ENCODE measurements at places on chromosomes 4 and X. TPM values are rescaled to one million over a fixed set of nuclear protein-coding genes. Genes with fewer than 3 reads are reported as not detected.

DNA sequence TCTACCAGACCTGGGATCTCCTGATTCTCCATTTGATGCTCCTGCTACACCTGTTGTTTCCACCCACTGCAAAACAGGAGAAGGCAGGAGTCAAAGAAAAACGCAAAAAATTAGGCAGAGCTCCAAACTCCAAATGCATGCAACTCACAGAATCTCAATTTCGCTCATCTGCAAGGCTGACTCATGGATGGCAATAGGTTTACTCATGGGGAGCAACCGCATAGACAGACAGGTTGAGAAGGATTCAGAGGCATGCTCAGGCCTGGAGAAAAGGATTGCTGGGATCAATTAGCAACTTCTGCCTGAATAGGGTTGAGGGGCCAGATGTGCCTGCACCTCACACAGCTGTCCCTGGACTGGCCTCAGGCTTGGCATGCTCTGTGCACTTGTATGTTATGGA, 231.0 kb downstream of the LDB2 start:
- DNase-seq = no peak

DNA sequence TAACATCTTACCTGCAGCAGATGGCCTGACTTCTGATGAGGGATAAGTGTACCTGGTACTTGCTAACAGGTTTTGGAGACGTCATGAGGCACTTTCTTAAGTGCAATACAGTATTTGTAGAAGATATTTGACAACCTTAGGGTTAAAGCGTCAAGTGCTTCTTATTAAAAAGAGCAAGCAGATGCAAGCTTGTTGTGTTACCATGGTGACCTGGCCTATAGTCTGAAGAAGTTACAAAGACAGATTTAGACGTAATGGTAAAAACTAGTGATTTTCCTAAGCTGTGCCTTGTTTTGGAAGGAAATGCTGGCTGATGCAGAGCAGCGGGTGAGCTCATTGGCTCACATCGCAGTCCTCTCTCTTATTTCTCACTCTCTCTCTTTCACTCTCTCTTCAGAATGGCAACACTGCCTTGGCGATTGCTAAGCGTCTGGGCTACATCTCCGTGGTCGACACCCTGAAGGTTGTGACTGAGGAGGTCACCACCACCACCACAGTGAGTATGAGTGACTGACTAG, 243.6 kb downstream of the ANK2 start:
- DNase-seq = peak; percentile 92

The SLC9B1 gene
- 2.4 TPM for polyA plus RNA-seq

GRCh38 chr4:10345381-10345784, 111.8 kb downstream of the ZNF518B start:
- DNase-seq = no peak

- no peak for DNase-seq
These were observed 105.5 kb downstream of the ARHGAP24 start for GRCh38 chr4:85580489-85580888.

- no peak for DNase-seq
These were observed 26.8 kb upstream of the AP1S2 start for GRCh38 chrX:15881381-15881897.

- no peak for DNase-seq
These were observed 4.3 kb upstream of the SCD5 start for GRCh38 chr4:82802911-82803310.

Measured in muscle of arm (tissue), 14 donors.